ENCODE measurements at places on chromosomes 1 and 21. TPM values are rescaled to one million over a fixed set of nuclear protein-coding genes. Genes with fewer than 3 reads are reported as not detected.

GRCh38 chr21:33940164-33940880 lies 24.7 kb upstream of the ATP5PO start:
- DNase-seq: no peak

Gene APOBEC4
- polyA plus RNA-seq: not detected

Gene ZNF436
- polyA plus RNA-seq: 38.5 TPM

Gene CACNA1S
- polyA plus RNA-seq: 66.3 TPM

Gene S100A11
- polyA plus RNA-seq: 168 TPM

Gene CDC7
- 8.1 TPM for polyA plus RNA-seq

Gene F13B
- polyA plus RNA-seq: not detected

DNA sequence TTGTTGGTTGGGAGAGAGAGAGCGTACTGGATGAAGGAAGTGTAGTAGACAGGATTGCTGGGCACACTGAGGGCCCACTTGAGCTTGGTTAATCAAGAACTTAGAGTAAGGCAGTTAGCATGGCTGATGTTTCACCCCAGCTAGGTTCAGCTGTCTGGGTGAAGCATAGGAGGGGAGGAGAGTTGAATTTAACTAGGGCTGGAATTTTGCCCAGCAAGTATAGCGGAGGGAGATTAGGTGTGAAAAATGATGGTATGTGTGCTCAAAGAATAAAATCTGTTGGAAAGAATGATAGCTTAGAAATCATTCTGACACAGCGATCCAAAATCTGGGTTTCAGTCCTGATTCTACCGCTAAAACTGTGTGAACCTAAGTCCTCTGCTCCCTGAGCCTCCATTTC lies 461.5 kb upstream of the PROX1 start:
- no peak for DNase-seq

Gene IGFN1
- 2.6 TPM for polyA plus RNA-seq

- no peak for DNase-seq
Measured at GRCh38 chr1:116334015-116334547, 39.0 kb upstream of the ATP1A1 start.

DNA sequence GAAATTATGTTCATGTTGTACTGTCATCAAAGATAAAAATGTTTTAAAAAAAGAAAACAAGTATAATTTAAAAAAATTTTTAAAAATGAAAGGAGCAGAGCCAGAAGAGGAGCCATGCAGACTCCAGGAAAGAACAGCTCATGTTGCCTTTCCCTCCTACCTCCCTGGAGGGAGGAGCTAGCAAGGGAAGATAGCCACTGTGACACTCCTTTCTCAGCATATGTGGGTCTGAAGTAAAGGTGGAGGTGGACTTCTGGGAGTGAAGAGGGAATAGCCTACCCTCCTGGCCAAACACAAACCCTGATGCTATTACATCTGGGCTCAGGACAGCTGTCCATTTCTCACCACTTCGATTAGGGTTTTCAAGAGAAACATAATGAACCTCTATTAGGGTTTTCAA lies 54.2 kb downstream of the SLC2A1 start:
- no peak for DNase-seq

GRCh38 chr1:82260051-82260450 lies 459.3 kb downstream of the ADGRL2 start:
- DNase-seq: no peak

DNA sequence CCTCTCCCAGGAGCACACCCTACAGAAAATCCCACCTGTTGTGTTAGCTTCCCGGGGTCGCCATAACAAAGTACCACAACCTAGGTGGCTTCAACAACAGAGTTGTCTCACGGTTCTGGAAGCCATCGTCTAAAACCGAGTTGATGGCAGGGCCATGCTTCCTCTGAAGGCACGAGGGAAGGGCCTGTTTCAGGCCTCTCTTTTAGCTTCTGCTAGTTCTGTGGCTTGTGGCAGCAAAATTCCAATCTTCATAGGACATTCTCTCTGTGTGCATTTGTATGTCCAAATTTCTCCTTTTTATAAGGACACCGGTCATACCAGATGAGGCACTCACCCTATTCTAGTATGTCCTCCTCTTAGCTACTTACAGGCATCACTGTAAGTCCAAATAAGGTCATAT lies 3.2 kb downstream of the CFAP74 start:
- DNase-seq: no peak

DNA sequence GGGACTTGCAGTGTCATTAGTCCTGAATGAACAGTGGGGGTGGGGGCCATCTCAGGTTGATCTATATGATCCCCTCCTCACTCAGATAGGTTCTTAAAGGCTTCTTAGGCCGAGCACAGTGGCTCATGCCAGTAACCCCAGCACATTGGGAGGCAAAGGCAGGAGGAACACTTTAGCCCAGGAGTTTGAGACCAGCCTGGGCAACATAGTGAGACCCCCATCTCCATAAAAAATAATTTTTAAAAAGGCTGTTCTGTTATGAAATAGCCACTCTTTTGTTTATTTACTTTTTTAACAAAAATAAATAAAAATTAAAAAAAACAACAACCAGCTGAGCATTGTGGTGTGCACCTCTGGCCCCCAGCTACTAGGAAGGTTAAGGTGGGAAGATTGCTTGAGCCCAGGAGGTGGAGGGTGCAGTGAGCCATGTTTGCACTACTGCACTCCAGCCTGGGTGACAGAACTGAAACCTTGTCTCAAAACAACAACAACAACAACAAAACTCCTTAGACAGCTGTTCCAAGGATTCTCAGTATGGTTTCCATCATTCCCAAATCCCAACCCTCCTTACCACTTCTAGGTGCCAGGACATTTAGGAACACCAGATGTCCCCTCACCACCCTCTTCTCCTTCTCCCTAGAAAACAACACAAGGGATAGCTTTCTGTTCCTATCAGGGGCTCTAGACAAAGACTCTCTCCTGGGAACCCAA lies 2.0 kb upstream of the TRAPPC3 start:
- DNase-seq: no peak

DNA sequence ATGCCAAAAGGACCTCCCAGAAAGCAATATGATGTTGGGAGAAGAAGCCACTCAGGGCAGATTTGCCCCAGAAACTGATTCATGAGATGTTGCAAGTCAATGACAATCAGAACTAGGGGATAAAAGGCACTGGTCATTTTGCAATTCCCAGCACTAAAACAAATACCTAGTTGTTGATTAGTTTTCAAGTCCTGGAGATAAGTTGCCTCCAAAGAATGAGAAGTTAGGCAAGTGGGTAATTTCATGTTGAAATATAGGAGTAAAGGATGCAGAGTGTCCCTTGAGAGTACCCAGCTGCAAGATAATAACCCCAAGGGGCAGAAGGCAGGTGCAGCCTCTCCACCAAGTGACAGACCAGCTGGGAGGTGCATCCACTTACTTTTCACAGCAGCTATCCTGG lies 363.6 kb downstream of the PBX1 start:
- no peak for DNase-seq

GRCh38 chr1:33007190-33008050 lies 29.3 kb downstream of the AK2 start:
- DNase-seq: no peak

Gene SUSD4
- polyA plus RNA-seq: 2.0 TPM
